ENCODE measurements at places on chromosomes 7 and 10. TPM values are rescaled to one million over a fixed set of nuclear protein-coding genes. Genes with fewer than 3 reads are reported as not detected.

DNA sequence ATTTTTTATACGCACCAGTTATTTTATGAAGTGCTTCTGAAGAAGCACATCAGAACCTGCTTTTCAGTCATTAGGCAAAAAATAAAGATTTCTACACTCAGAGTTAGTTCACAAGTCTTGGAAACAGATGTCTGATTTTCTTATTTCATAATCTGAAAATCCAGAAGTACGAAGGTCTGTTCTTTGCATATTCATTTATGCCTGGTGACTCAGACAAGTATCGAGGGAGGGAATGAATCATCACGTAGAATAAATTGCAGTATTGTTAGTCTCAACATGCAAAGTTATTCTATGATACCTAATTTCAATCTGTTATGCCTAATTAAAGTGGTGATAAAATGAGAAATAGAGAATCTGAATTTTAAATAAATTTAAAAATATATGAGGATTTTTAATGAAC lies 113.6 kb upstream of the SEM1 start:
- DNase-seq: peak; percentile 4

- no peak for DNase-seq
These were observed 324 bp downstream of the TWNK start for GRCh38 chr10:100987685-100988049.

Gene SPDYE9
- not detected for total RNA-seq

DNA sequence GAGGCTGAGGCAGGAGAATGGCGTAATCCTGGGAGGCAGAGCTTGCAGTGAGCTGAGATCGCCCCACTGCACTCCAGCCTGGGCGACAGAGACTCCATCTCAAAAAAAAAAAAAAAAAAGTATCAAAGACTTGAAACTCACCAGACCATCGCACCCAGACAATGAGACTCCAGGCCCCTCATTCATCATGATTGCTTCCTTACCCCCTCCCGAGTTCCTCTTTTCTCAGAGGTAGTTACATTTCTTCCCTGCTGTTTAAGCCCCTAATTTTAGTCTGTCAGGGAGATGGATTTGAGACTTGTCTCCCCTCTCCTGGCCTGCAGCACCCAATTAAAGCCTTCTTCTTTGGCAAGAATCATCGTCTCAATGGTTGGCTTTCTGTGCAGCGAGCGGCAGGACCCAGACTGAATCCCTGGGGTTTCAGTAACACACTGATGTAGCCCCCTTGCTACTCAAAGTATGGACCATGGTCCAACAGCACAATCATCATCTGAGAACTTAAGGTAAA lies 19.4 kb upstream of the TPST1 start:
- no peak for DNase-seq

- peak; percentile 76 for DNase-seq
These were observed 33.3 kb downstream of the GBX1 start for GRCh38 chr7:151133986-151134742.

- DNase-seq: no peak
These were observed 42.9 kb downstream of the PTPRN2 start for GRCh38 chr7:158544708-158545107.

Gene TMEM229A
- total RNA-seq: not detected

- DNase-seq: no peak
These were observed 338.1 kb downstream of the RNLS start for GRCh38 chr10:88244781-88245625.

Gene MCM10
- 2.4 TPM for total RNA-seq

- DNase-seq: no peak
These were observed 9.5 kb downstream of the CYREN start for GRCh38 chr7:135160858-135161653.

GRCh38 chr7:595621-596010 lies 76.0 kb upstream of the PDGFA start:
- DNase-seq: no peak

GRCh38 chr7:112986256-112987031 lies 100.2 kb downstream of the GPR85 start:
- DNase-seq: no peak

Gene SUN3
- not detected for total RNA-seq

Gene TMEM178B
- 1.1 TPM for total RNA-seq

Gene HYCC1
- 121 TPM for total RNA-seq

Gene CPXM2
- 0.36 TPM for total RNA-seq

GRCh38 chr7:95190515-95190914 lies 133.8 kb downstream of the PON1 start:
- DNase-seq: peak; percentile 26

GRCh38 chr10:119680650-119681081 lies 29.5 kb downstream of the BAG3 start:
- no peak for DNase-seq

DNA sequence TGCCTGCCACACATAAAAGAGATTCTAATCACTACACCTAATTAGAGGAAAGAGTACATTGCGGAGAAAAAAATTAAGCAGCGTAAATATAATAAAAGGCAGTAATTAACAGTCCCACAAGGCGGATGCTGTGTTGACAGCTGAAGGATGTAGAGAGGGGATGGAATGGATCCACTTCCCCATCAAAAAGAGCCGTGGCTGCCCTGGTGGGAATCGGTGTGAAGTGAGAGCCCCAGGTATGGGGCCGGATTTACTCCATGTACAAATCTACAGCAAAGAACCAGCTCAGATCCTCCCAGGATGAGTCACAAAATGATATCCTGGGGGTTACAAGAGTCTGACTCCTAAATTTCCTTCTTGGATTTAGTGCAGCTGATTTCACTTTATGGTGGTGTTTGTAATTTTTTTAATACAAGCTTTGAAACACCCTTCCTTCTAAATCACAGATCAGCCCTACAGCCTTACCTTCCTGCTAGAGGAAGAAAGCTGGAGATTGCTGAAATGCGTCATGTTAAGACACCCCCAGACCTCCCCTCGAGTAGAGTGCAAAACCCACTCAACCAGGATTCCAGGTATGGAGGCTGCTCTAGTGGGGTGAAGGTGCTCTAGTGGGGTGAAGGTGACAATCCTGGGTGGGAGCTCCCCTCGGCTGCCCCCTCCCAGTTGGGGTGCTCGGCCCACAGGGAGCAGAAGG lies 398.4 kb downstream of the PLXNA4 start:
- DNase-seq: no peak

DNA sequence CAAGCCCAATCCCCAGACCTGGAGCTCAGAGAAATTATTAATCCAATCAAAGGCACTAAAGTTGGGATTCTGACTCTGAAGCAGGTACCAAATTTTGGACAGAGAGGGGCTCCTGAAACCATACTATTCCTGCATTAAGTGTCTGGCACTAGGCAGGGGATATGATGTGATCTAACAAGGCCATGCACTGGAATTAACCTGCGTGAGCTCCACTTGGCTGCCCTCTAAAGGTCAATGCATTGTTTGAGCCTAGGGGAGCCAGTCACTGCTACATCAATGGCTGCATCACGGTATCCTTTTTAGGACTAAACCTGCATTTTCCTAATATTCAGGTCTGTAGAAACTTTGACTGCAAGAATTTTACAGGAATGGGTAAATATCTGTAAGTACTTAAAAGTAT lies 42.1 kb downstream of the ST8SIA6 start:
- no peak for DNase-seq

Gene SLC18A3
- not detected for total RNA-seq

- DNase-seq: peak; percentile 66
These were observed 59.3 kb upstream of the IL6 start for GRCh38 chr7:22667562-22668239.

- DNase-seq: no peak
These were observed 287.6 kb downstream of the LRMDA start for GRCh38 chr10:75718991-75719390.

Gene COL1A2
- total RNA-seq: 11,912 TPM

GRCh38 chr7:108684629-108685028 lies 115.0 kb downstream of the DNAJB9 start:
- DNase-seq: no peak

GRCh38 chr10:133034092-133034491 lies 53.6 kb upstream of the ADGRA1 start:
- DNase-seq: no peak

Gene CAMK2B
- total RNA-seq: not detected

DNA sequence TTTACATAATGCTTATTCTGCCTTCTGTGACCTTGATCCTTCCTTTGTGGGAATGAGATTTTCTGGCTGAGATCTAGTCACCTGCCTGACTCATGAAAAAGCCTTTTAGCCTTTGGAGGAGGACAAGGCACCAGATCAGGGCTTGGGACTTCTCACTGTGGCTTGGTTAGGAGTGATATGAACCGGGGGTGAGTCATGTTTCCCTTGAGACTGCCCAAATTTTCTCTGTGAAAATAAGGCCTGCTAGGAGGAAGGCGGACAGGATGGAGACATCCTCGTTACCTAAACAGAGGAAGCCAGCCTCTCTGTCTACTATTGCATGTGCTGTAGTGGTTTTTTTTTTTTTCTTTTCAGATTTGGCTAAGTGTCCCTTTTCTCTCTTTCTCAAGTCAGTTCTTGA lies 57.8 kb downstream of the EVX1 start:
- DNase-seq: peak; percentile 62

GRCh38 chr7:12119620-12120303 lies 91.3 kb upstream of the TMEM106B start:
- no peak for DNase-seq

DNA sequence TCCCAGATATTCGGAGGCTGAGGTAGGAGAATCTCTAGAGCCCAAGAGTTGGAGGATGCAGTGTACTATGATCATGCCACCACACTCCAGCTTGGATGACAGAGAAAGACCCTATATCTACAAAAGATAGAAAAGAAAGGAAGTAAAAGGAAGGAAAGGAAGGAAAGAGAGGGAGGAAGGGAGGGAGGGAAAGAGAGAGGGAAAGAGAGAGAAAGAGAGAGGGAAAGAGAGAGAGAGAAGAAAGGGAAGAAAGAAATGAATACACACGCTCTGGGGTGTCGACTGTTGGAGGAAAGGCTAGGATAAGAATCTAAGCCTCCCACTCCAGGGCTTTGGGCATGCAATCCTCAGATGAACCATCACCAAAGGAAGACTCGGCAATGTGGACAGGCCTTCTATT lies 69.9 kb downstream of the PARD3 start:
- DNase-seq: no peak

Gene THSD7A
- under 0.01 TPM for total RNA-seq

Data from osteoblast (primary cell).